Left lung (tissue), 14 donors: ENCODE measurements at places on chromosomes 11 and 22. TPM values are rescaled to one million over a fixed set of nuclear protein-coding genes. Genes with fewer than 3 reads are reported as not detected.

- DNase-seq: no peak
Measured at GRCh38 chr11:69983897-69984438, 94.1 kb upstream of the ANO1 start.

DNA sequence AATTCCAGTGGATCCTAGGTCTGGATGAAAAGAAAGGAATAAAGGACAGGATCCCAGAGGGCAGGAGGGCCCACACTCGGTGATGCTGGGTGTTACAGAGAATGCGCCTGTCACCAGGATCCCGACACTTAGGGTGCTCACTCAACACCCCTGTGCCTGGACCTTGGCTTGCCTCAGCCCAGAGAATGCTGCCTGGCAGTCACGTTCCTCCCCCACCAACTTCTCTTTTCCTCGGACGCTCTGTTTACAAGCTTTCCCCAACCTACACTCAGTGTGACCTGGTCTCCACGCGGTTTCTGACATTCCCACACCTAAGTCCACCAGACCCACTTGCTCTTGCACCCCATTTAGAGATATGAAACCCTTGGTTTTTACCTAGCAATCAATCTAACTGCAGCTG is 38.0 kb upstream of the ETS1 start:
- DNase-seq: no peak

DNA sequence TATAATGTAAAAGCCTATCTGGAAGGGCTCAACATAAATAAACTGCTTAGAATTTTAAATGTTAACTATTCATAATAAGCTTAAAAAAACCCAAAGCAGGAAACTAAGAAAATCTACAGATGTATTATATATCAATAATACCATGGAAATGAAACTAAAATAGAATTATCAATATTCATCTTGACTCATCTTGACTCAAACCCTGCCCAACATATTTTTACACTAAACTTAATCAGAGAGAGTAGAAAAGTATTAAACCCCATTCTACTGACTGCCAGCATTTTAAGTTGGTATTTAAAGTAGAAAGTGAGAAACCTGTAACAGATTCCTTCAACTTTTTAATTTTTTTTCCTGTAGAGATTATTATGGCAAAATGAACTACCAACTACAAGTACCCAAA is 149.2 kb downstream of the ENTHD1 start:
- no peak for DNase-seq

DNA sequence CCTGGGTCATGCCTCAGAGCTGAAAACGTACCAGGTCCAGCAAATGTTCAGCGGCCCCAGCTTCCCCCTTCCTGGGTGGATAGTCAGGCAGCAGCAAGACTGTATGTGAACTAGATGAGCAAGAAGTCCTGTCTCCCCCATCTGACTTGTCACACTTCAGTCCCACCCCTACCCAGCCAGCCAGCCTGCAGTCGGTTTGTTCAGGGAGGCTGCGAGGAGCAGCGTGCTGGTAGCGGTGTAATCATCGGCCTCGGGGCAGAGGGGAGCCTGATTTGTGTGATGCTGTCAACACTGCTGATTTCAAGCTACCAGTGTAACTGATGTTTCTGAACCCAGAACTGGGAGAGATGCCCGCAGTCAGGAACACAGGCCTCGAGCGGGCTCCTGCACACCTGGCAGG is 9.6 kb downstream of the TMEM258 start:
- no peak for DNase-seq

DNA sequence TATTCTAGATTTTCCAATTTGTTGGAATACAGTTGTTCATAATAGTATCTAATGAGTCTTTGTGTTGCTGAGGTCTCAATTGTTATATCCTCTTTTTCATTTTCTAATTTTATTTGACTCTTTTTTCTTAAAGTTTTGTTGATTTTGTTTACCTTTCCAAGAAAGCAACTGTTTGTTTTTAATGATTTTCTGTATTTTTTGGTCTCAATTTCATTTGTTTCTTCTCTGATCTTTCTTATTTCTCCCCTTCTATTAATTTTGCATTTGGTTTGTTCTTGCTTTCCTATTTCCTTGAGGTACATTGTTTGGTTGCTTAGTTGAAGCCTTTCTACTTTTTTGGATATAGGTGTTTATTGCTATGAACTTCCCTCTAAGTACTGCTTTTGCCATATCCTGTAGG is 5.2 kb upstream of the OR52A1 start:
- DNase-seq: no peak

DNA sequence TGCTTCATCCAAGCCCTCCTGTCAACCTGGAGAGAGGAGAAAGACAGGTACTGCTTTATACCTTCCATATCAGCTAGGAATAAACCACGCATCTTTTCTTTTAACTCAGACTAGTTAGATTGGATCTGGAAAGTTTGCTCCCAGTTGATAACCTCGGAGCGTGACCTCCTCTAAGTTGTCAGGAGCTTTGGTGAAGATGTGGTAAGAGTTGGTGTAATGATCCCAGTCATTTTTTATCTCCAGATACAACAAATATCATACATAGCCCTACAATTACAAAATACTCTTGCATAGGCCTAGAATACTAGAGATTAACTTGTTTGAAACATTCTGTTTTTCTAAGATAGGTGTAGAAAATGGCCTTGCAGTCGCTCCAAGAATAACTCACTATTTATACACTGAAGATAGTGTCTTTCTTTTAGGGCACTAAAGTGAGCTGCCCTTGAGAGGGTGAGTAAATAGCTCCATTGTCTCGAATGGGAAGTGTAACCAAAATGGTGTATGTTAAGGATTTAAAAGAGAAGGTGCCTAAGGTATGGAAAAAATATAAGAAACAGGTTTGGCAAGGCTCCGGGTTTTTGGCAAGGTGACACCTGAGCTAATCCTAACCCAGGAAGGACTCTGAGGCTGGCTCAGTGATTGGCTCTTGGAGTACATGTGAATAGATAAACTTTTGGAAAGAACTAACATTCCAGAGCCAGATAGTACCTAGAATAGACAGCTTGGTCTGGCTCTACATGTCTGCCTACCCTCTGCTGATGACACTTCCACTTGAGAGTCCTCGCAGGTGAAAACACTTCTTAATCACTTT is 59.4 kb downstream of the GLYATL1 start:
- no peak for DNase-seq

- DNase-seq: peak; percentile 83
Measured at GRCh38 chr22:42299586-42300258, 29.3 kb upstream of the TCF20 start.

- DNase-seq: no peak
Measured at GRCh38 chr11:45288339-45288738, 2.2 kb upstream of the SYT13 start.

GRCh38 chr11:111996129-111996528 is 29.1 kb upstream of the DLAT start:
- no peak for DNase-seq

- DNase-seq: no peak
Measured at GRCh38 chr11:17642370-17642769, 77.0 kb upstream of the MYOD1 start.

DAGLA gene
- 4.3 TPM for total RNA-seq

UBQLNL gene
- total RNA-seq: 0.67 TPM

AQP11 gene
- 0.94 TPM for total RNA-seq

HBG2 gene
- not detected for total RNA-seq

EXPH5 gene
- total RNA-seq: 27.7 TPM

CCDC188 gene
- total RNA-seq: 1.4 TPM
